Hair follicle dermal papilla cell (primary cell): ENCODE measurements at places on chromosomes 2 and 18. TPM values are rescaled to one million over a fixed set of nuclear protein-coding genes. Genes with fewer than 3 reads are reported as not detected.

CYP26B1 gene
- total RNA-seq = 10.2 and 21.3 TPM in 2 replicates

HOXD8 gene
- total RNA-seq = 21.7 and 25.5 TPM in 2 replicates

RPRD1A gene
- total RNA-seq = 40.6 and 44.3 TPM in 2 replicates

GCKR gene
- 0.32 and 0.36 TPM in 2 replicates for total RNA-seq

DNAH7 gene
- total RNA-seq = 0.85 and 0.97 TPM in 2 replicates

CENPA gene
- total RNA-seq = 0.97 and 2.2 TPM in 2 replicates

PPIG gene
- 22.7 and 24.5 TPM in 2 replicates for total RNA-seq

DNAJC5G gene
- total RNA-seq = not detected in 2 replicates
